Posterior vena cava (tissue), 2 donors: ENCODE measurements at places on chromosomes 13 and 19. TPM values are rescaled to one million over a fixed set of nuclear protein-coding genes. Genes with fewer than 3 reads are reported as not detected.

DNA sequence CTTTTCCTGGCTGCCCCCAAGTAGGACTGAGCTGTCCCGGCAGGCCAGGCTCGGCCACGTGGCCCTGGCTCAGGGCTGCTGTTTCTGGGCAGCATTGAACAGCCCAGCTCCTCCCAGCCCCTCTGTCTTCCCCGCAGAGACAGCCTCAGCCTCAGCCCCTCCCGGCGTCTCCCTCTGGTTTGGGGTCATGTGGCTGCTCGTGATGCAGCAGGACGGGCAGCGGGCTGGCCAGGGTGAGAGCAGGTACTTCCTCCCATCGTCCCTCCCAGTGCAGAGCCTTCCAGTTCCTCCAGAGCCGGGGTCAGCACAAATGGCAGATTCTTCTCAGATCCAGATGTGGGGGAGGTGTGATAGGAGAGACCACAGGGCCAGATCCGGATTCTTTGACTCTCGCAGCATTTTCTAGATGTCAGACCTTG, 114.6 kb downstream of the KDM4B start:
- peak; percentile 93 for DNase-seq

DNA sequence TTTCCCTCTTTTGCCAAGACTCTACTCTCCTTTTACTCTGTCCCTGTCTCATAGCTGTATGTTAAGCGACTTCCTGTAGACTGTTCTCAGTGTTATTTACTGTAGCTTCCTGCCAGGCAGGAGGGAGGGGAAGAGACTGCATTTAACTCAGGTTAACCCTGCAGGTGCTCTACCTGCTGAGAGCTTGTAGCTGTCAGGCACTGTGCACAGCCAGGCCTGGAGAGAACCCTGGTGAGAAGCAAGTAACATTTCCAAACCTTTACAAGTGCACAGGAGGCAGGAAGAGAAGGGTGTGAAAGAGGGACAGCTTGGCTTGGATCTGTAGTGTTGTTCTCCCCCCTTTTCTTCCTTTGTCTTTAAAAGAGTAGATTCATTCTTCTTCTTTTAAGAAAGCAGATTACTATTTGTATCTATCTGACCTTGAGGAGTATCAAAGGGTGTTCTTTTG, 167.1 kb downstream of the LMO7 start:
- no peak for DNase-seq

DNA sequence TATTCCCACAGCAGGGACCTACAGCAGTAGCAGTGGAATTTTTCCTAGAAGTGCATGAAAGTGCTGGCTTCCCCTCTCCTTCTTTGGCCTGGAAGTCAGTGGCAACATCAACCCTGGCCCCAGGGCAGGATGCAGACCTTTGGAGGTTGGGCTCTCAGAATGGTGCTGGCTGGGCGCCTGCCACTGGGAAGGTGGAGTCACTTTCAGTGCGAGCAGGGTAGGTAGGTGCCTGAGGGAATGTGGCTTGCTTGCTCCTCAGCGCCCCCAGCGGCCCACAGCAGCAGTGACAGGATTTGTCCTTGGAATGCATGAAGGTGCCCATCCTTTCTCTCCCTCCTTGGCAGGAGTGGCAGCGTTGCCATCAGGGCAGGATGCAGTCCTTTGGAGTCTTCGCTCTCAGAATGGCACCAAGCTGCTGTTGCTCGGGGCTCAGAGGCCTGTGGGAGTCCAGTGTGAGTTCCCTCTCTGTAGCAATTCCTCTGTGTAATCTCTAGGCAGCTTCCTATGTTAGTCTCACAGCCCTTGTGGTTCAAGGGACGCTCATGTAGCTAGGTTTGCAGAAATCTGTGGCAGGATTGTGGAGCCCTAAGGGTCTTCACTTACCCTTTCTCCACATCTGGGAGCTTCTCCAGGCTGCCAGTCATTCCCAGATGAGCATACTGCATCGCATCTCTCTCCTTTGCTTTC, 354.4 kb upstream of the DACH1 start:
- no peak for DNase-seq

DNA sequence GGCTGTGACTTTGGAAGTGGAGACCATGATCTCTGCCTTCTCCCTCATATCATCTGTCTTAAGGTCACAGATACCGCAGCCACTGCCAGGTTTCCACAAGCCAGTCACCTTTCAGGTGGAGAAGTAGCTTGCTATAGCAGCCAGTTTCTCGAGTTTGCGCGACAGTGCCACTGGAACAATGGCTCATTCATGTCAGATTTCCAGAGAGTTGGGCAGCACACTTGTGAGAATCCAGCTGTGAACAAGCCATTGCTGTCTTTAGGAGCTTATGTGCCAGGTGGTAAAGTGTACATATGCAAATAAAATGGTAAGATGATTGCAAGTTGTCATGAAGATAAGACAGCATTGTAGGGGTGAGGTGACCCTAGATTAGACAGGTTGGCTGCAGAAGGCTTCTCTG, 22.3 kb downstream of the GARRE1 start:
- DNase-seq = no peak

GRCh38 chr19:33506498-33506897, 15.1 kb downstream of the PEPD start:
- DNase-seq = no peak

- peak; percentile 73 for DNase-seq
These were observed 64.5 kb downstream of the CEBPG start for GRCh38 chr19:33437821-33438671.

DNA sequence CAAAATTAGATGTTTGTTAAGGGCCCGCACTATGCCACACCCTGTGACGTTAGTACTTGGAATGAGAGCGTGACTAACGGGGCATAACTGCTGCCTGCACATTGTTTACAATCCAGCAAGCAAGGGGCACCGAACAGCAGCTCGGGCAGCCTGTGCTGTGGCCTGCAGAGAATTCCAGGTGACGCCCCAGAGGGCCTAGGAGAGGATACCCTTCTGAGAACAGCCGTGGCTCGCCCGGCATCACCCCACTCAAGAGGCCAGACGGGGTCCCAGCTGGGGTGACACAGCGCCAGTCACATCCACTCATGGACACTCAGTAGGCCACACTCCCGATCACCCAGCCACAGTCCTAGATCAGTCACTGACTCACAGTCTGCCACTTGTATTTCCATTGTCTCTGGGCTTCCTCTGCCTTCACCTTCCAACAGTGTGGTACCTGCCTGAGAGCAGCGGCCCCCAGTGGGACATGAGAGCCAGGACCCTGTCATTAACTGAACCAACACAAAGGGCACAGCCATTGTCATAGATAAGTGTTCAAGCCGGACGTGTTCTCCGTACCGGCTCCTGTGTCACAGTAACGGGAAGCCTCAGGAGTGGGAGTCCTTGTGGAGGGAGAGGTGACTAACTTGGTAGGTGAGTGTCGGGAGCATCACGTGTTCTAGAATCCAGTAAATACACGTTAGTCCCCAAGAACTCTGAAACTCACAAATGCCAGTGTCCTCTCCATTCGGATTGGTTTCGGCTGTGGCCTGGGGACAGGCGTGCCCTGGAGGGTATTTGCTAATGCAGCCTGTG, 7.5 kb downstream of the ZNF331 start:
- DNase-seq = no peak

DNA sequence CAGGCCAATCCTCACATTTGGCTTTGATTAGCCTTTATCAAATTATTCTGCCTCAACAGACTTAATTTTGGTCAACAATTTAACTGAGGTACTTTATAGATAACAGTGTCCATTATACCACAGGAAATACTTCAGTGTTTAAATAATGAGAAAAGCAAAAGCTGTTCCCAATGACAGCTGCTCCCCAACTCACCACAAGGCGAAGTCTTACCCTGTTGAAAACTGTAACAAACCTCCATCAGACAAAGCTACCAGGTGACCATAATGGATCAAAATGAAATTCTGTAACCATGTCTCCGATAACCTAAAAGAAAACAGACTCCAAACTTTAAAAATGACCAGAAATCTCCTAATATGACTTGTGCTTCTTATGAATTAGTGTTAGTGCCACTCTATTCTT, 50.3 kb downstream of the ZNF44 start:
- no peak for DNase-seq

DNA sequence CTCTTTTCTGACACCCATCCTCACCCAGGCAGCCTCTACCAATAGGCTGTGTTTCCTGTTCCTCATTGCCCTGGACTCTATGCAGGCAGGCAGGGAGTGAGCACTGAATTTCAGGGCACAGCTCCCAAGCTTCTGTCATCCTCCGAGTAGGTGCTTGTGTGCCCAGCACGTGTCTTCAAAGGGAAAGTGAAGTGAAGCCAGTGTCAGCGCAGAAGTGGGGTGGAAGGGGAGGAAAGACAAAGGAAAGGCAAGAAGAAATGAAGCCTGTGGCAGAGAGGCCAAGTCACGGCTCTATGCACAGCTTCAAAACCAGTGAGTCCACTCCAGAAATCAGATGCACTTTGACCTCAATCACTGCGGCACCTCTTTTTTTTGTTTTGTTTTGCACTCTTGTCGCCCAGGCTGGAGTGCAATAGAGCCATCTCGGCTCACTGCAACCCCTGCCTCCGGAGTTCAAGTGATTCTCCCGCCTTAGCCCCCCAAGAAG, 16.9 kb downstream of the CEBPA start:
- no peak for DNase-seq

GRCh38 chr19:16268676-16269319, 55.8 kb upstream of the KLF2 start:
- no peak for DNase-seq

- DNase-seq = no peak
These were observed 12.9 kb upstream of the CCNE1 start for GRCh38 chr19:29798774-29799497.

GRCh38 chr13:77230560-77230959, 96.3 kb downstream of the MYCBP2 start:
- no peak for DNase-seq

DNA sequence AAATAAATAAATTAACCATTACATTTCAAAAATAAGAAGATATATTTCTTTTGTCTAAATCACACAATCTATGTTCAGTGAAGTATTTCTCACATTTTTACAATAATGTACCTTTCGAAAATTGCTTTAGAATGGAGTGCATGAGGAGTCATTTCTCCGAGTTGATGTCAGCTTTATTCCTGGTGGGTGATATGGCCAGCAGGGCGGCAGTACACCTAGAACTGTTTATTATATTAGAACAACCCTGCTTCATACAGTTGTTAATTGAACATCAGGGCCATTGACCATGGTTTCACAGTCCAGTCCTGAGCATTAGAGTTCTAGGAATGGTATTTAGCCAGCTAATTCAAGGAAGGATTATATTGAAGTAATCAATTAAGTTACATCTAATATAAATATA, 696.3 kb upstream of the SLC10A2 start:
- DNase-seq = no peak

- DNase-seq = no peak
These were observed 8.0 kb downstream of the C19orf25 start for GRCh38 chr19:1471010-1471514.

GRCh38 chr19:50978772-50979390, 4.8 kb downstream of the KLK7 start:
- no peak for DNase-seq

DNA sequence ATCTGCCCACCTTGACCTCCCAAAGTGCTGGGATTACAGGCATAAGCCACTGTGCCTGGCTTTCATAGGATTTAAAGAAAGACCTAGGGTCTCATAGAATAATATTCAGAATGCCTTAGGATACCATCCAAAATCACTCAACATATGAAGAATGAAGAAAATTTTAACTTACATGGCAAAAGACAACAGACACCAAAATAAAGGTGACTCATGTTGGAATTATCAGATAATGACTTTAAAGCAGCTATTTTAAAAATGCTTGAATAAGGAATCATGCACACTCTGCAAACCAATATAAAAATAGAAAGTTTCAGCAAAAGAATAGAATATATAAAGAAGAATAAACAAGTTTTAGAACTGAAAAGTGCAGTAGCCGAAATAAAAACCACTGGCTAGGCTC, 29.3 kb downstream of the ZNF566 start:
- no peak for DNase-seq

GRCh38 chr19:35251456-35251855, 2.7 kb downstream of the LSR start:
- DNase-seq = peak; percentile 16

- DNase-seq = no peak
These were observed 343.0 kb downstream of the KLF5 start for GRCh38 chr13:73401769-73402168.

Gene FXYD1
- 157 TPM for total RNA-seq

Gene COL5A3
- total RNA-seq = 10.7 TPM

Gene OR7G3
- not detected for total RNA-seq

Gene FCAR
- 5.8 TPM for total RNA-seq

Gene SBK3
- not detected for total RNA-seq

Gene ZNF799
- 4.1 TPM for total RNA-seq

Gene SERPINE3
- not detected for total RNA-seq

Gene ACER1
- not detected for total RNA-seq

Gene SSC5D
- total RNA-seq = 40.6 TPM
